NCI-H1930 (cell line): ENCODE measurements at places on chromosomes 1 and 21.

- DNase-seq: no peak
Observed at GRCh38 chr1:192261476-192261875, 55.3 kb upstream of the RGS21 start.

DNA sequence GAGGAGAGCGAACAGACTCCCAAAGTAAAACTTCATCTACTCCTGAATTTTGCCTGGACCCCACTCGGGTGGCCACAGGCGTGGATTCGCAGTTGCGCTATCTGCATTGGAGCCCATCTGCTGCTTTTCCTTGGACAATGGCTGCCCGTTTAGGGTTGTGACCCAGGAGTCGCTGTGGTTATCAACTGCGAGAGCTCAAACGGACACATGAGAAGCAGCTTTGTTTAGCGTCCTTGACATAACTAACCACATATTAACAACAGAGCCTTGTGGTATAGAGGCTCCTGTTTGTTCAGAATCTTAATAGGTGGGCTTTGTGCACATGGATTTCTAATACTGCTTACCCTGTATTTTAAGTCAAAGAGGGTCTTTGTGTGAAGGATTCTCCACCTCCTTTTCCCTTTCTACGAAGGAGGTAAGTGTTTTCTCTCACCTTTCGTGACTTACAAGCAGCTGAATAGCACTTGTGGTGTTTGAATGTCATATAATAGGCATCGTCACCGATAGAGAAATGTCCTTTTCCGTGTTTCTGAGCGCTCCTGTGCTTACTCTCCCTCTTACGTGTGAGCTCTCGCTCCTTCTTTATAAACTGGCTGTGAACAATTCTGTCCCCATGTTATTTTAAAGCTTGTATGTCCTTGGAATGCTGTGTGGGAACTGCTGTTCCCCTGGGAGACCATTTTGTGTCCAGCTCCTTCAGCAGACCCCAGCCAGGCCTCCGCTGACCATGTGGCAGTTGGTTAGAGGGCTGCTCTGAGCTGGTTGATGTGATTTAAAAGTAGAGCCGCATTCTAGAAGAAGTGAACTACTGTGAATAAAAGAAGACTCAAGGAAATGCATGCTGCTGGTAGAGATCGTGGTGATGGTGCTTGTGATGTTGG is 441.4 kb downstream of the RPS6KC1 start:
- DNase-seq: no peak

DNA sequence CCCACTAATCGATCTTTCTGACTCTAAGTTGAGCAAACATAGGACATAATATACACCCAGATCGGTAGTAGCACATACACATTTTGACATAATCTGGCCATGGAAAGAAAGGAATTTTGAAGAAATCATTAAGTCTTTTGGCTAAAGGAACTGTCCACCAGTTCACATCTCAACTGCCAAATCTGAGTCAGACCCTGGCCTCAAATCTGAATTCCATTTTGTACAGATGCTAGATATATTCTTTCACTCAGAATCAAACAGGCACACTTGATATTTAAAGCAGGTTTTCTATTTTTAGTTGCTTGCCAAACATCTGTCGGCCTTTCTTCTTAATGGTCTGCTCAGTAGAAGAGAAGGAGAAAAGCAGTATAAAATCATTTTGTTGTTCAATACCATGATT is 281.8 kb downstream of the BARHL2 start:
- DNase-seq: no peak

- no peak for DNase-seq
Observed at GRCh38 chr1:23807453-23807852, 6.9 kb upstream of the GALE start.

DNA sequence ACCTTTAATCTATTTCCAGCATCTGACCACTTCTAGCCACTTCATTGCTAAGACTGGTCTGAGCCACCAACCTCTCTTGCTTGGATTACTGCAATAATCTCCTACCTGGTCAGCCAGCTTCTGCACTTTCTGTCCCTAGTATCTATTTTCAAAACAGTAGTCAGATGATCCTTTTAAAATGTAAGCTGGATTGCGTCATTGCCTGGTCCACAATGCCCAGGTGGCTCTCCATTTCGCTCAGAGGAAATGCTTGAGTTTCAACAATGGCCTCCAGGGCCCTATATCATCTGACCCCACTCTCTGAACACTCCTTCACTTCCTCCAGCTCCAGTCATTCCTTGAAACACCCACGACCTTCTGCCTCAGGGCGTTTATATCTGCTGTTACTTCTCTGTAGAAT is 2.3 kb downstream of the FYB2 start:
- DNase-seq: no peak

DNA sequence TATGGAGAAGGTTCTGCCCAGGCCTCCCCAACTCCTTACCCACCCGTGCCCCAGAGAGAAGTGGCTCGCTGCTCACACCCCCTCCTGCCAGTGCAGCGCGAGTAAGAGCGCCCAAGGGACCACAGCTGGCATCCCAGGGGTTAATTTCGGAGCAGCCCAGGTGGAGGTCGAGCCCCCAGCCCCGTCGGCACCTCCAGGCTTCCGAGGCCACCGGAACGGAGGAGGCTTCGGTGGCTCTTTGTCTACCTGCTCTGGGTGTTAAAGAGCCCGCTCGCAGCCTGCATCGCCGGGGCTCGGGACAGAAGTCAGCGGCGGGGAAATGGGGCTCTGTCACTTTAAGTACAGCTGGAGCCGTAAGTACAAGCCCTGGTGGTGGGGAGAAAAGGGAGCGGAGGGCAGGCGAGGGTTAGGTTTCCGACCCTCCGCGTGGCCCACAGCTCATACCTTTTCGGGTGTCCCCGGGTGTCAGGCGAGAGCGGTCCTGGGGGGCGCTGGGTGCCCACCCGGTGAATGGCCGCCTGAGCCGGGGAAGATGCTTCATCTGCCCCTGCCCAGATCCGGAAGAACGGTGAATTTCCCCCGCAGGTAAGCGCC is 89.4 kb upstream of the IPO9 start:
- DNase-seq: peak; percentile 34

GRCh38 chr1:85225624-85226380 is 25.0 kb upstream of the SYDE2 start:
- no peak for DNase-seq

GRCh38 chr1:157399343-157399983 is 152.9 kb downstream of the FCRL5 start:
- DNase-seq: no peak

GRCh38 chr21:36696390-36697059 is 2.4 kb upstream of the SIM2 start:
- DNase-seq: no peak

- DNase-seq: no peak
Observed at GRCh38 chr1:168408884-168409283, 128.2 kb downstream of the TBX19 start.

DNA sequence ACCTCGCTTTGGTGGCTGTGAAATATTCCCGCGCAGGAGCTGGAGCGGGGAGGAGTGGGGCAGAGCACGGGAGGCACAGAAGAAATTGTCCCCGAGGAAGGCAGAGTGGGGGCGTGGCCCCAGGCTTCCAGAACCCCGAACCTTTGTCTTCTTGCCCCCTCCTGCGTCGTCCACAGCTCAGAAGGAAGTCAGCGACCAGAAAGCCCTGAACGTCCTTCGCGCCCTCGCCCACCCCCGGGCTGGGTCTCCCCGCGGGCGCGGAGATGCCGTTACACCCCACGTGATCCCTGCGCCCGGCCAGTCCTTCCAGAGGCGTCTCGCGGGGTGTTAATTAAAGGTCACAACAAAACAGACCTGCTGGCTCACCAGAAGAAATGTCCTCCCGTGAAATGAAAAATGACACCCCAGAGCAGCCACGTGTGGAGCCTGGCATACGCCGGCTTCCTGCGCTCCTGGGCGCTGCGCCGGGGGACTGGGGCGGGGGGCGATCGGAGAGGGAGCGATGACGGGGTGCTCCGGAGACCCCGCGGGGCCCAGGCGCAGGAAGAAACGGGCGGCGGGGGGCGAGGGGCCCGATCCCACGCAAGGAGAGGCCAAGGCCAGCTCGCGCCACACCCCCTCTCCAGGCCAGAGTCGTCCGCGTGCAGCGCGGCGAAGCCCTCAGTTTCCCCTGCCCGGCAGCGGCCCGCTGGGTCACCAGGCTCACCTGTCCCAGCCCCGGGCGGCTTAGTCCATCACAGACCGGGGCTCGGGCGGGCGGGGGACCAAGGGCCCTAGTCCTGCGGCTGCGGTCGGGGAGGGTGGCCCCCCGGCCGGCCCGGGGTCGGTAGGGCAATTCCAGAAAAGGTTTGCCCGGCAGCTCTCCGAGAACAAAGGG is 995 bp upstream of the KIF26B start:
- no peak for DNase-seq

DNA sequence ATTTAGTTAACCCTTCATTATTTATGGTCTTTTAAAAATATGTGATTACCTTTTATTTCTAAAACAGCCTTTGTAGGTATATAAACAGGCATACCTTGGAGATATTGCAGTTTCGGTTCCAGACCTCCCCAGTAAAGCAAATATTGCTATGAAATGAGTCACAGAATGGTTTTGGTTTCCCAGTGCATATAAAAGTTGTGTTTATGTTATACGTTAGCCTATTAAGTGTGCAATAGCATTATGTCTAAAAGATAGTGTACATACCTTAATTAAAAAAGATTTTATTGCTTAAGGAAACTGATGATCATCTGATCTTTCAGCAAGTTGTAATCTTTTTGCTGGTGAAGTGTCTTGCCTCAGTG is 44.1 kb downstream of the XCL2 start:
- no peak for DNase-seq

DNA sequence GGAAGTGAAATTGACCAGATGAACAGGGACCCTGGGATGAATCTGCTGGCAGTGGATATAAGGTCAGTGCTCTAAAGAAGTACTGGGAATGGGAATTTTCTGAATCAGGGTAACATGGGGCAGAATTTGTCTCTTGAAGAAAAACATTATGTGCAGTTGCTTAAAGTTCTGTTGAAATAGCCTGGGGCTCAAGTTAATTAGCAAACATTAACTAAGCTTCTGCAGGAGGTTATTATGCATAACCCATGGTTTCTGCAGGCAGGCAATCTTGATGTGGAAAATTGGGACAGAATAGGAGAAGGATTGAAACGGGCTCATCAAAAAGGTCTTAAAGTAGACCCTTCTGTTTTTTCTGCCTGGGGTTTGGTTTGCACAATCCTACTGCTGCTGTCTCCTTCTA is 14.0 kb downstream of the GSTM5 start:
- no peak for DNase-seq

- no peak for DNase-seq
Observed at GRCh38 chr1:77905603-77906002, 17.2 kb downstream of the NEXN start.

DNA sequence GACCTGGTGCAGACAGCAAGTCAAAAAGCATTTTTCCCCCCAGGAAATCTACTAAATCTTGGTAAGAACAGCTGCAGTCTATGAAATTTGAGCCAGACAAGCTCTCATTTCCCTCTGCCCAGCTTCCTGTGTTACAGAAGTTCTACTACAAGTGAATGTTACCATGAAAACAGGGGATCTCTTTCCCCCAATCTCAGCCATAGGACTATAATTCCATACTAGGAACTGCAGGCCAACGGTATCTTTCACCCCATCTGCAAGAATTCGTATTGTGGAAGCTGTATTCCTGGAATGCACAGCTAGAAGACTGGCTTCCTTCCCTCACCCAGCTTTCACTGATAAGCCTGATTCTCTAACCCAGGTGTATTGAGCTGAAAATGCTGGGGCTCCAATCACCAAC is 1655.4 kb downstream of the BRINP3 start:
- no peak for DNase-seq

DNA sequence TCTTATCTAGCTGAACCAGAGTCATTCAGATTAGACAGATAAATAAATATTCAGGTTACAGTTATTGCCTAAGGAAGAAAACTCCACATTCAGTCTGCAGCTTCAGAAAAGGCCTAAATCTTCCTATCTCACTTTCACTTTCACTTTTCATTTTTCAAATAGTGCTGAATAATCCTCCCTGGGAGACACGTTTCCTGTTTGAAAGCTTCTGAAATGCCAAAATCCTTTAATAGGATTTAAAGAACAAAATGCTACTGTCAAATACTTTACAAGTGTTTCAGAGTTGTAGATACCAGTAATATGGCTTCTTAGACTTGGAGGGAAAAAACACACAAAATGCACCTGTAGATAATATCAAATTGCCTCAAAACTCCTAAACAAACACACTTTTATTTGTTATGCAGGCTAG is 3.9 kb downstream of the PSMB2 start:
- DNase-seq: no peak

DNA sequence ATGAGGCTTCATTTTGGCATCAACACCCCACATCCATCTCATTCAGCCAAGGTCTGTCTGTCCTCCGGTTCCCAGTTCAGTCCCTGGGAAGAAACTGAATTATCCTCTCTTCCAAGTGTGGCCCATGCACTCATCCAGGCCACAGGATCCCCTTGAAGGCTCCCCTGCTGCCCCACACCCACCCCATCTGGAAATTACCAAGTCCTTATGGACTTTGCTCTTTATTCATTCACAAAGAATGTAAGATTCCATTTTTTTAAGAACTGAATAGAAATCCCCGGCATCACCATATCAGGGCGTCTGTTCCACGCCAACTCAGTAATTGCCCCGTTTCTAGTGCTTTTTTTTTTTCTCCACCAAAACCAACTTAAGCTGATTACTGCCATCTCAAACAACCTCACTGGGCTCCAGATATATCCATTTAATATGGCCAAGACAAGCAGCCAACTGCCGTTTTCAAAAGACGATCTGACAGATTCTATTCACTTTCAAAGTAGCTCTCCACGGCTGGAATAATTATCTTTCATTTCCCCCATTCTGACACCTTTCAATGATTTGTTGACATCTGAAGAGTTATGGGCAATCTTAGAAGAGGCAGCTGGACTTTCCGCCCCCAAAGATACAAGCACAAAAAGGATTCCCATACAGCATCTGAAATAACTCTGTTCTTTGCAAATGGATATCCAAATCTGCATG is 55.9 kb downstream of the OLIG1 start:
- no peak for DNase-seq

DNA sequence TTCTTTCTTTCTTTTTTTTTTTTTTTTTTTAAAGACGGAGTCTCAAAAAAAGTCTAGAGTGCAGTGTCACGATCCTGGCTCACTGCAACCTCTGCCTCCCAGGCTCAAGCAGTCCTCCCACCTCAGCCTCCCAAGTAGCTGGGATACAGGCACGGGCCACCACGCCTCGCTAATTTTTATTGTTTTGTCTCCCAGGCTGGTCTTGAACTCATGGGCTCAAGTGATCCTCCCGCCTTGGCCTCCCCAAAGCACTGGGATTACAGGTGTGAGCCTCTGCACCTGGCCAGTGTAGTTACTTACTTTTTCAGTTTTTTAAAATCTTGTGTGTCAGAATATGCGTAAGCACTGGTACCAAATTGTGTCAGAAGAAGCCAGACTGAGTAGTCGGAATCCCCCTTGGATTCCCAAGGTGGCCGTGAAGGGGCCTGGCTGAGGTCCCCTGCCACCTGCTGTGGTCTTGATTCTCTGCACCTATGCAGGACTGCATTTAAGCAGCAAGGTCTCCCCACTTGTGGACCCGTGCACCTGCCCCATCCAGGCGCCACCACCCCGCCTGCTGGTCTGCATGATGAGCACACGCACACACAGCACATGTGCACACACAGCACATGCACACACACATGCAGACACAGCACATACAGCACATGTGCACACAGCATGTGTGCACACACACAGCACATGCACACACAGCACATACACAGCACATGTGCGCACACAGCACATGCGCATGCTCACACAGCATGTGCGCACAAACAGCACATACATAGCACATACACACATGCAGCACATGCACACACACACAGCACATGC is 47.5 kb downstream of the PCNT start:
- DNase-seq: no peak

- DNase-seq: no peak
Observed at GRCh38 chr1:217393896-217394295, 237.0 kb downstream of the GPATCH2 start.
